Cortex of kidney (tissue), 1 donor: ENCODE measurements at places on chromosomes 6 and 20.

- no peak for DNase-seq
These were observed 18.2 kb downstream of the PPARD start for GRCh38 chr6:35360349-35361138.

GRCh38 chr6:136783021-136783420, 9.3 kb downstream of the MAP3K5 start:
- DNase-seq = no peak

GRCh38 chr6:78462728-78463127, 404.6 kb upstream of the IRAK1BP1 start:
- no peak for DNase-seq

- DNase-seq = no peak
These were observed 342.3 kb downstream of the CDKAL1 start for GRCh38 chr6:20876561-20876960.

- no peak for DNase-seq
These were observed 60.2 kb downstream of the F13A1 start for GRCh38 chr6:6260196-6260722.
